ENCODE measurements at places on chromosomes 2 and 18. TPM values are rescaled to one million over a fixed set of nuclear protein-coding genes. Genes with fewer than 3 reads are reported as not detected.

- no peak overlapping the region for H3K27ac ChIP-seq
- H3K4me1 ChIP-seq, result no peaks in the 10 kb centered on the region
- H3K27me3 ChIP-seq, result no peaks in the 10 kb centered on the region
- H3K4me3 ChIP-seq, result no peak overlapping the region
Measured at GRCh38 chr18:77919923-77920322, 670.3 kb downstream of the GALR1 start.

The ASAP2 gene
- total RNA-seq, result 56.9 TPM

- no peak overlapping the region for H3K4me3 ChIP-seq
- H3K4me1 ChIP-seq, result no peaks in the 10 kb centered on the region
- H3K27me3 ChIP-seq, result no peaks in the 10 kb centered on the region
- no peaks in the 10 kb centered on the region for H3K36me3 ChIP-seq
Measured at GRCh38 chr2:58081000-58081399, 34.4 kb downstream of the VRK2 start.

DNA sequence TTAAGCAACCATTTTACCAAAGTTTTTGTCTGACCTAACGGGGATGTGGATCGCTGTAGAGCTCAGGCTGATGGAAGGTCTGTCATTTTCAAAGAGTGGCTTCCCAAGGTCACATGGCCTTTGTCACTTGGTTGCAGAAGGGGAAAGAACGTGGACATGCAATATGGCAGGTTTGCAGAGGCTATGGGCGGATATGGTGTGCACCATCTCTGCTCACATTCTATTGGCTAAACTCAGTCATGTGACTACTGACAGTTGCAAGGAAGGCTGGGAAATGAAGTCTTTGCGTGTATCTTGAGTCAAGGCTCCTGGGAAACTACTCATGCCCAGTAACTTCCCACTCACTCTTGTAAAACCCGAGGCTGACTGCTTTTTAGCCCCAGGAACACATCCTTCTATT is 96.8 kb downstream of the ST6GAL2 start:
- no peak overlapping the region for H3K4me3 ChIP-seq
- no peaks in the 10 kb centered on the region for H3K27me3 ChIP-seq
- H3K36me3 ChIP-seq, result no peaks in the 10 kb centered on the region
- no peak overlapping the region for H3K27ac ChIP-seq
- DNase-seq, result no peak

- H3K27me3 ChIP-seq, result no peaks in the 10 kb centered on the region
- no peak overlapping the region for H3K4me3 ChIP-seq
- peaks cover 4% of the 10 kb centered on the region for H3K4me1 ChIP-seq
- H3K36me3 ChIP-seq, result no peaks in the 10 kb centered on the region
- peak overlapping the region; percentile 1 for H3K27ac ChIP-seq
Measured at GRCh38 chr2:8421658-8422449, 260.0 kb upstream of the ID2 start.

Measured in ascending aorta (tissue), 2 donors.